ENCODE measurements at places on chromosomes 7 and 10.
A peak's percentile ranks its signal among the peaks of the same experiment; 100 is the strongest.

DNA sequence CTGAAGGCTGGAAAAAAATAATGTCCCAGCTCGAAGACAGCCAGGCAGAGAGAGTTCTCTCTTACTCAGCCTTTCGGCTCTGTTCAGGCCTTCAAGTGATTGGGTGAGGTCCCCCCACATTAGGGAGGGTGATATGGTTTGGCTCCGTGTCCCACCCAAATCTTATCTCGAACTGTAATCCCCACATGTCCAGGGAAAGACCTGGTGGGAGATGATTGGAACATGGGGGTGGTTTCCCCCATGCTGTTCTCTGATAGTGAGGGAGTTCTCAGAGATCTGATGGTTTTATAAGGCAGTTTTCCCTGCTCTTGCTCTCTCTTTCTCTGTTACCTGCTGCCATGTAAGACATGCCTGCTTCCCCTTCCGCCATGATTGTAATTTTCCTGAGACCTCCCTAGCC lies 36.6 kb upstream of the LEP start:
- DNase-seq: no peak

GRCh38 chr7:157949711-157950110 lies 612.9 kb downstream of the DNAJB6 start:
- DNase-seq: no peak

- DNase-seq: no peak
These were observed 180.6 kb downstream of the ARL4A start for GRCh38 chr7:12868027-12868426.

DNA sequence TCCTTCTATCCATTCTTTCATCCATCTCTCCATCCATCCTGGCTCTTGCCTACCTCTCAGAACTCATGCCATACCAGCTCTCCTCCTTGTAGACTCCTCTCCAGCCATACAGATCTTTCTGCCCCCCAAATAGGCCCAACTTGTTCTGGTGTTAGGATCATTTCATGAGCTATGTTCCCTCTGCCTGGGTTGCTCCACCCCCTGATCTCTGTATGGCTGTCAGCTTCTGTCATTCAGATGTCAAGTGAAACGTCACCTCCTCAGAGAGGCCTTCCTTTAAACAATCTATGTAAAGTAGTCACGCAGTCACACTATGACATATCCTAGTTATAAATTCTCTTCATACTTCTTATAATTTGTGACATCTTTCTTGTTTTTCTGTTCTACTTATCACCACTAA lies 42.3 kb upstream of the PNLIPRP3 start:
- no peak for DNase-seq

DNA sequence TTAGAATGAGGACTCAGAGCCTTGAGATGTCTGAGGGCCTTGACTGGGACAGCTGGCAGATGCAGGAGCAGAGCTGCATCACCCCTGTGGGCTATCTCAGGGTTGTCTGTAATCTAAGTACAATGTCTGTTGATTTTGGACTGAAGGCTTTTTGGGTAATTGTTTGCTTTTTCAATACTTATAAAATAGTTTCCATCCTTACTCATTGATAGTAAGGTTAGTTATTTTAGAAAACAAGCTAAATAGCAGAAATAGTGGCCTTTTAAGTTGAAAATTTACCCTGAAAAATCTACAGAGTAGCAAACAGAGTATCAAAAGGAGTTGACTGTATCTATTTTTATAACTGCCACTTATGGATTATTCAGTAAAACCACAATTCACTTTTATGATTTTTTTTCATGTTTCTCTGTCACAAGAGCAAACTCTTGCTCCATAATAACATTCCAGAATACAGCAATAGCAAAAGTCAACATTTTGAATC lies 179.7 kb downstream of the CFTR start:
- DNase-seq: no peak

DNA sequence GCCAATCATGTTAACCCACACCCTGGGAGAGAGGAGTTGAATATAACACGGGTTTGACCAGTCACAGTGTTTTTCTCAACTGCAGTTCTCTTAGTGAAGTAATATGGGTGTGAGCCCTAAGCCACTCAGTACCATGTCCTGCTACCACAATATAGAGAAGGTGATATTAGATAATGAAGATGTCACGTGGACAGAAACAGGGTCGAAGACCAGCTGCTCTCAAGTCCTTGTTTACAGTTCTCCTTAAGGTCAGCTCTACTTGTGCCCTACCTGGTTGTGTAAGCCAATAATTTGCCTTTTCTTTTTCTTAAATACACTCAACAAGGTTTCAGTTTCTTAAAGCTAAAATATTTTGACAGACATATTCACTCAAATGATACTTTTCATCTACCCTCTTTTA lies 128.3 kb upstream of the POT1 start:
- no peak for DNase-seq

DNA sequence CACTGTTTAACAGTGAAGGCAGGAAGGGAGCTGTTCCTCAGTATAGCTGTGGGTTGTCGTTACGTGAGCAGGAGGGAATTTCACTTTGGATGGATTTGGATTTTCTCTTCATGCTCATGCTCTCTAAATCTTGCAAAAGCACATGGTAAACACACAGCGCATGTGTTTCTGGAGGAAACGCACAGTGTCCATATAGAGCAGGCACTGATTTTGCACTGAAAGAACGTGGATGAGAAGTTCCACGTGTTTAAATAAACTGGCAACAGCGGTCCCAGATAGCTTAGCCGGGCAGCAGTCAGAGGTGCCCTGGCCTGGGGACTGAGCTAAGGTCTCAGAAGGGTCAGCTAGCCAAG lies 188.6 kb downstream of the MGMT start:
- DNase-seq: no peak

DNA sequence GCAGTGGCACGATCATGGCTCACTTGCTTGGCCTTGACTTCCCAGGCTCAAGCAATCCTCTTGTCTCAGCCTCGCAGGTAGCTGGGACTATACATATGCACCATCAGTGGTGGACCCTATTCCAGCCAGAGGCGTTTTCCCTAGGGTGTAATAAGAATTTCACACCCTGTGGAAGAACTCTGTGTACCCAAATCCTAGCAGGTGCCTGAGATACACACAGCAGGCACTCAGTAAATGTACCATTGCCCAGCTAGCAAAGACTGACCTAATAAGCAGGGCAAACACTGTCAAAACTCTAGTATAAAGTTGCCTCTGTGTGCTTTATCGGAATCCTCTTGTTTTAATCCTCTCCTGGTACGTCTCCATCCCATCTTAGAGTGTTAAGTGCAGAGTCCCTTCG lies 33.7 kb upstream of the BHLHA15 start:
- no peak for DNase-seq

DNA sequence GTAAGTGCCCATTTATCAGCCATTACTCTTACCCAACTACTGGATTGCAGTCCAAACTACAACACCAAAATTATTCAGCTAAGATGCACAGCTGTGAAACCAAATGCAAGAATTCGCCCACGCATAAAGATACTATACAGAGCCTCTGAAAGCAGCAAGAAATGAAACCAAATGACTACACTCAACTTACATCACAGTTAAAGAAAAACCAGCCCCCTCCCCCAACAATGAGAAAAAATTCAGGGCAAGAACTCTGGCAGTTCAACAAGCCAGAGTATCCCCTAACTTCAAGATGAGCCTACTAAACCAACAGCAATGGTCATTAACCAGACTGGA lies 209.1 kb upstream of the VWC2 start:
- DNase-seq: no peak

DNA sequence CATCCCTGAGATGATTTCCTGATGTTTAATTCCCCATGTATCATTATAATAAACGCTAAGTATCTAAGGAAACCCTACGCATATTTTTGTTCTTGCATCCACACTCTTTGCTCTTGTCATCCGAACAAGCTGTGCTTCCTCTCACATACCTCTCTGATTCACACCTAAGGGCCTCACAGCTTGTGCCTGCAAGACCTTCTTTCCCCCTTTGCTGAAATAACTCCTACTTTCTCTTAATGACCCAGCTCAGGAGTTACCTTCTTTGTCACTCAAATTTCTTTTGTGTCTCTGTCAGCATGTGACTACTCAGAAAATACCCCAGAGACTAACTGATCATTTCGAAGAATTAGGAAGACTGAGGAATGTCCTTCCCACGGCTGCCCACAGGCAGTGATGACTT lies 209.3 kb upstream of the IMMP2L start:
- no peak for DNase-seq

DNA sequence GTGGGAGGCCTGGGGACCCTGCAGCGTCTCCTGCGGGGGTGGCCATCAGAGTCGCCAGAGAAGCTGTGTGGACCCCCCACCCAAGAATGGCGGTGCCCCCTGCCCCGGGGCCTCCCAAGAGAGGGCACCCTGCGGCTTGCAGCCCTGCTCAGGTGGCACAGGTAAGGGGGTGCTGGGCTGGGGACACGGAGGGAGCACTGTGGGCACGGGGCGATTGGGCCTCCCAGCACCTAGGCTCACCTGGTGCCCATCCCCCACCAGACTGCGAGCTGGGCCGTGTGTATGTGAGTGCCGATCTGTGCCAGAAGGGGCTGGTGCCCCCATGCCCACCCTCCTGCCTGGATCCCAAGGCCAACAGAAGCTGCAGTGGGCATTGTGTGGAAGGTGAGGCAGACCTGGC lies 29.6 kb upstream of the ZNF467 start:
- no peak for DNase-seq

GRCh38 chr10:88343761-88344484 lies 239.2 kb downstream of the RNLS start:
- DNase-seq: no peak

- peak; percentile 5 for DNase-seq
These were observed 557 bp upstream of the TAX1BP1 start for GRCh38 chr7:27739301-27739908.

- DNase-seq: no peak
These were observed 16.2 kb downstream of the GPR22 start for GRCh38 chr7:107486041-107486440.

GRCh38 chr10:91422915-91423314 lies 12.8 kb downstream of the HECTD2 start:
- DNase-seq: no peak

GRCh38 chr7:139845443-139845805 lies 16.4 kb downstream of the TBXAS1 start:
- DNase-seq: no peak

DNA sequence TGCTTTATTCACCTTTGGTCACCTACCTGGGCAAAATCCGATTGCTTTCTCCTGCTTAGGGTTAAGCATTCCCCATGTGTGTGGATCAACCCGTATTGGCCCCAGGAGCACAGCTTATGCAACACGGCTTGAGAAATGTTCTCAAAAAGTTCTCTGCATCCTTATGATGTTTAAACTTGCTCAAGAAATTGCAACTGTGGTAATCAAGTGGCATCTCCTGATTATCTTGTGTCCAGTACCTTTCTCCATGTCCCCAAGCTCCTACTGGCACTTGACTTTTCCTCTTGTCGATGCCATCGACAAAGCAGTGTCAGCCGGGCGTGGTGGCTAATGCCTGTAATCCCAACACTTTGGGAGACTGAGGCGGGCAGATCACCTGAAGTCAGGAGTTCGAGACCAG lies 4.7 kb upstream of the PKD2L1 start:
- no peak for DNase-seq

GRCh38 chr7:24981171-24981951 lies 1.4 kb upstream of the OSBPL3 start:
- peak; percentile 59 for DNase-seq

- no peak for DNase-seq
These were observed 3.4 kb downstream of the MMRN2 start for GRCh38 chr10:86953747-86954680.

DNA sequence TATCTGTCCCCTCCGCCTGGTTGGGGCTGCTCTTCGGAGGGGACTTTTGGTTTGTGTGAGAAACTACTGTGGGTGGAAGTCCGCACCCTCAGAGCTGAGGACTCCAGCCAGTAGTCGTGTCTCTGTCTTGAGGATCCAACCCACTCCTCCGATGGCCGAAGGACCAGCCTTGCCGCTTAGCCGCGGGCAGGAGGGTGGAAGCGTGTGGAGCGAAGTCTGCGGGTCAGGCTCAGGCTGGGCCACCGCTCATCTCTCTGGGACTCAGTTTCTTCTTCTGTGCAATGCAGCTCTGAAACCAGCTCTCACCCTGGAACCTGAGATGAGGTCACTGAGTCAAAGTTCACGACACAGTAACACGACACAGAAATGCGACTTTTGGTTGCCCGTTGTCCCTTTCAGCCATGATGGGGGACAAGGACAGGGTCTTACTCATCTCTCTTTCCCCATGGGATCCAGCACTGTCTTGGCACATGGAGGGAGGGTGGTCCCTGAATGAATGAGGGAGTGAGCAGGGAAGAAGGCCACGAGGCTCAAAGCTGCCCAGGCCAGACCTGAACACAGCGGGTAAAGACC lies 133.3 kb upstream of the PODXL start:
- DNase-seq: no peak

GRCh38 chr7:98826387-98826786 lies 43.4 kb downstream of the TMEM130 start:
- no peak for DNase-seq

DNA sequence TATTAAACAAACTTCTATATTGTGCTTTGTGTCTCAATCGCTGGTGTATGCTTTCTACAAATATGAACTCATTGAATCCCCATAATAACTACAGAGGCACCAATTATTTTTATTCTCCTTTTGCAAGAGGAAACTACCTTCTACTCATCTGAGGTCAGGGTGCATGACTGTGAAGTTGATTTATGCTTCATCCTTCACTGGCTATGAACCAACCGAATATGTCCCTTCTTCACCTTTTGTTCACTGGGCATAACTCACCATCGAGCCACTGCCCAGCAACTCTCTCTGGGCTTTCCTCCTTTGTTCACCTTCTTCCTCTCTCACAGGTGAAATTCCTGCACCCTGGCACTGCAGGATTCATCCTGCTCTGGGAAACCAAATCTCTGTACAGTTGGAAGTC lies 61.3 kb upstream of the PFKP start:
- no peak for DNase-seq

DNA sequence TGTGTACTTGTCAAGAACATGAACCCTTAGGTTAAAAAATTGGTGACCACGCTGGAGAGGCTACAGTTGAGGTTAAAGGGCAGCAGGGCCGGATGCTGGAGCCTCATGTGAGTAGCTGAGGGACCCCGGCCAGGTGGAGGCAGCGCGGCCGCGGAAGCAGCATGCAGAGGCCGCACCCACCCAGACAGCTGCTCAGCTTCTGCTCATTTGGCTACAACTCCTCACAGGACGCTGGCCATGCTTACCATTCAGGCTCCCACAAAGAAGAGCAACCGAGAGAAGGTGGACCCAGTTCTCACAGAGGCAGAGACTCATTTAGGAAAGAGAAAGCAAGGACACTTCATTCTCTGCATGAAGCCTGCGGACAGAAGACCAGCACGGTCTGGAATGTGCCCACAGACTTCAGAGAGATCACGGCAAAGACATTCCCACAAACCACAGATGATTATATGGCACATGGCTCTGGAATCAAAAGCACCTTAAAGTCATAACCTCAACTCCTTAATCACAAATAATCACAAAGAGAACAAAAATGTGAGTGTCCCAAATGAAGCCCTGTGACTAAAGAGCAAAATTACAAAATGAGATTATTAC lies 94.4 kb downstream of the VOPP1 start:
- DNase-seq: no peak

Measured in stimulated activated CD4-positive, alpha-beta T cell treated with anti-CD3 and anti-CD28 coated beads, Interleukin-1b, Interleukin-23, amount 100 ng/mL, for 48 hours (primary cell).